M059J (cell line): ENCODE measurements at places on chromosomes 6 and 20. TPM values are rescaled to one million over a fixed set of nuclear protein-coding genes. Genes with fewer than 3 reads are reported as not detected.
A peak's percentile ranks its signal among the peaks of the same experiment; 100 is the strongest.

The PLN gene
- 0.05 TPM in 2 replicates for total RNA-seq

The ECT2L gene
- total RNA-seq = not detected in 2 replicates

The TFAP2A gene
- total RNA-seq = 10.8 and 26.6 TPM in 2 replicates

The VGLL2 gene
- not detected in 2 replicates for total RNA-seq

GRCh38 chr6:11353921-11354389 lies 121.5 kb upstream of the NEDD9 start:
- peak; percentile 92 for DNase-seq

DNA sequence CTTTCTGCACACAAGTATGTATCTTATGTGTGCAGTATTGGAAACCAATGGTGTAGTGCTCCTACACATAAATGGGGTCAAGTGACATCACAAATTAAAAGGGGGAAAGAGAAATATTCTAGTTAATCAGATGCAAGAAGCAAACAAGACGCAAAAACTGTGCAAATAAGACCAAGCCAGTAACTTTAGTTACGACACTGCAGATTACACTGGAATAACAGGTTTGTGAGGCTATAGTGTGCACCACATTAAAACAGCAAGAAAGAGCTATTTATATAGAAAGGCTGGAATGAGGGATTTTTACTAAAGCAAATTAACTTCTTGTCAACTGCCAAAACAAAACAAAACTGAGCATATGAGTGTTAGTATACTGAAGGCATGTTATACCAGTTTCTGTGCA lies 45.8 kb downstream of the NR2E1 start:
- no peak for DNase-seq

GRCh38 chr20:36384022-36384619 lies 78.0 kb downstream of the DLGAP4 start:
- peak; percentile 51 for DNase-seq

DNA sequence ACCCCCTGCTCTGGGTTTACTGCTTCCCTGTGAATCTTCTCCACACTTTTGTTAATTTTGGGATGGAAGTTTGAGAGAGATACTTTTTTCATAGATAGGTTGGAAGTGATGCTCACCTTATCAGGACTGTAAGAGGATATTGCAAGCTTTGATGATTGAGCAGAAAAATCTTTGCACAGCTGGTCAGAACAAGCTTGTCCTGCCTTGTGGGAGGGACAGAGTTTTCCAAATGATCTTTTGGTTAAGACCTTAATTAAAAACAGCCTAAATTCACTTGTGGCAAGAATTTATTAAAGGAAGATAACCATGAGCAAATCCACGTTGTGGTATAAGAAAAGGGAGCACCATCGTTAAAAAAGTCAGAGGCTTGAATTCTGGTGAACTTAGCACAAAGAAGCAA lies 32.2 kb downstream of the E2F3 start:
- DNase-seq = no peak

DNA sequence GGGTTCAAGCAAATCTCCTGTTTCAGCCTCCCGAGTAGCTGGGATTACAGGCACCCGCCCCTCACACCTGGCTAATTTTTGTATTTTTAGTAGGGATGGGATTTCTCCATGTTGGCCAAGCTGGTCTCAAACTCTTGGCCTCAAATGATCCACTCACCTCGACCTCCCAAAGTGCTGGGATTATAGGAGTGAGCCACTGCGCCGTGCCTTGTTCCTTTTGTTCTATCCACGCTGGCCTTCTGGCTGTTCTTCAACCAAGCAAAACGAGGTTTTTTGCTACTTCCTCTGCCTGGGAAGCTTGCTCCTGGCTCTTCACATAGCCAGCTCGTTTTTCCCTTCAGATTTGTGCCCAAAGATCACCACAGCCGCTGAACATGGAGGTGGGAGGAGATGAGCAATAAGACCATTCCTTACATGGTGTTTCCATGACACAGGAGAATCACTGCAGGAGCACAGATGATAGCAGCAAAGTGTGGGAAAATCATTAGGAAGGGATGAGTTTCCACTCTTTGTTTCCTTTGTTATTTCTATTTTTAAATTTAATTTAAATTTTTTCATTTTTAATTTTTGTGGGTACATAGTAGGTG lies 201.0 kb upstream of the ZNF217 start:
- DNase-seq = peak; percentile 73
